ENCODE measurements at places on chromosomes 4 and X.

DNA sequence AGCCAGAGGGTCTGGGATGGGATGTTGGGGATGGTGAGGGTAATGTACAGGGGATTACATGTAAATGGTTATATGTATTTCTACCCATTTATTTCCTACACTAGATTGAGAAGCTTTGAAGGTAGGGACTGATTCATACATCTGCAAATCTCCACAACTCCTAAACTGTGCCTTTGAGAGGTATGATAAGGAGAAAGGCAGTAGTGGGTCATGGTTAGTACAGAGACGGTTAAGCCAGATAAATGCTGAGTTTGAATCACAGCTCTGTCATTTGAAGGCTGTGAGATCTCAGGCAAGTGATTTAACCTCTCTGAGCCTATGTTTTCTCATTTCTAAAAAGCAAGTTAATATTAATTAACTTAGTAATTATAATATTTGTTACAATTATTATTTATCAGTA lies 29.3 kb upstream of the IL21 start:
- no peak for DNase-seq

DNA sequence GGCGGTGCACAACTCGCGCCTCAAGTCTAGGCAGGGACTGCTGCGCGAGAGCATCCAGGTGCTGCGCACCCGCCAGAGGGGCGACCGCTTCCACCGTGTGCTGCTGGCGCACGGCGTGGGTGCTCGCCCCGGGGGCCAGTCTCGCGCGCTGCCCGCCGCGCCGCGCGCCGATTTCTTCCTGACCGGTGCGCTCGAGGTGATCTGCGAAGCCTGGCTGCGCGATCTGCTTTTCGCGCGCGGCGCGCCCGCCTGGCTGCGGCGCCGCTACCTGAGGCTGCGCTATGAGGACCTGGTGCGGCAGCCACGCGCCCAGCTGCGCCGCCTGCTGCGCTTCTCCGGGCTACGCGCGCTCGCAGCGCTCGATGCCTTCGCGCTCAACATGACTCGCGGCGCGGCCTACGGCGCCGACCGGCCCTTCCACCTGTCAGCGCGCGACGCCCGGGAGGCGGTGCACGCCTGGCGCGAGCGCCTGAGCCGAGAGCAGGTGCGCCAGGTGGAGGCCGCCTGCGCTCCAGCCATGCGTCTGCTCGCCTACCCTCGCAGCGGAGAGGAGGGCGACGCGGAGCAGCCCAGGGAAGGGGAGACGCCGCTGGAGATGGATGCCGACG lies 1.3 kb downstream of the CHST7 start:
- DNase-seq, result no peak

DNA sequence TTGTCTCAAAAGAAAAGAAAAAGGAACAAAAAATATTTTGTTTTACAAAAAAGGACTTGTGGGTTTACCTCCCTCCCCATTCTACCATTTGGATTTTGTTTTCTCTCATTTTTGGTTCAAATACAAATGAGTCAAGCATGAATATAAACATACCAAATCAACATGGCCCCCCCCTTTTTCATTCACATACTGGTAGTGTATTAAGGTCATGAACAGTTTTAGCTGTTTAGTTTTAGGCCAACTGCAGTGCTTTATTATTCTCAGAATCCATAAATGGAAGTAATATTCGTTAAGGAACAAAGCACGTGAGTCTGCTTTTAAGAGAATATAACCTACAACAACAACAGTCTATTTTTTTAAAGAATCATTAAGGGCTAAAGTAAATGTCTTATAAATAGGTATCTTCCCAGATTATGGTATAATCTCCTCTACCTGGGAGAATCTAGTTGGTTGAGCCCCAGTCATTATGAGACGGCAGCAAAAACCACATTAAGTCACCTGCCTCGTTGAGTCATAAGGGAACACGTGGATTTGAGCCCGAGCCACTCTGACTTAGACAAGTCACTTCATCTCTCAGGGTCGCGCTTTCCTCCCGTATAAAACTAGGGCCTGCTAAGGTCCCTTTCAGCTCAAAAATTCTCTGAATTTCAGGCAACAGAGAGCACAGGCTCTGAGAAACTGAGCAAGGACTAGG lies 26.7 kb downstream of the BCLAF3 start:
- no peak for DNase-seq

DNA sequence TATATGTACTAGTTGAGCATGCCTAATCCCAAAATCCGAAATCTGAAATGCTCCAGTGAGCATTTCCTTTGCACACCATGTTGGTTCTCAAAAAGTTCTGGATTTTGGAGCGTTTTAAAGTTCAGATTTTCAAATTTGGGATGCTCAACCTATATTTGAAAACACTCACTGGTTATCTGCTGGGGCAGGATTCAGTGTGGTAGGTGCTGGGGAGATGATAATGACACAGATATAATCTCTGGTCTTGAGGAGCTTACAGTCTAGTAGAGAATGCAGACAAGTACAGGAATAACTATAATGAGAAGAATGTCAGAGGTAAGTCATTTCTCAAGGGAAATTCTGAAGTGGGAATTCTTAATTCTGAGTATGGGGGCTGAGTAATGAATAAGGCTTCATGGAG lies 59.4 kb upstream of the CITED1 start:
- DNase-seq, result no peak

All from AG04449 (cell line).